Activated CD4-positive, alpha-beta T cell treated with anti-CD3 and anti-CD28 coated beads, Interleukin-2, amount 50 U/mL, for 48 hours (primary cell): ENCODE measurements at places on chromosomes 5 and 9.
A peak's percentile ranks its signal among the peaks of the same experiment; 100 is the strongest.

- no peak for DNase-seq
Measured at GRCh38 chr5:161027763-161028162, 175.8 kb upstream of the ATP10B start.

- no peak for DNase-seq
Measured at GRCh38 chr5:102922799-102923477, 167.8 kb downstream of the PAM start.

DNA sequence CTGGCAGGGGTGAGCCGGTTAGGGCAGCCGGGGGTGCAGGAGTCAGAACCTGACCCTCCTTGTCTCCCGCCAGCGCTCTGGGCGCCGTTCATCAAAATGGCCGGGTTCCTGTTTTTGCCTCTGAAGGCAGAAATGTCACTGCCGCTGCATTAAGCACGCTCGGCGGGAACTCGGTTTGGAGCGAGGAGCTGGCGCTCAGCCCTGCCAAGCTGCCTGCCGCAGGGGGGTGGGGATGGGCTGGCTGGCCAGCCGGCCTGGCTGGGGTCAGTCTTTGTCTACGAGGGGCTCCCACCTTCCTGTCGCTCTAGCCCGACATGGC is 63.7 kb downstream of the CXXC5 start:
- DNase-seq = no peak

- peak; percentile 17 for DNase-seq
Measured at GRCh38 chr9:89478821-89479668, 18.9 kb downstream of the SEMA4D start.

DNA sequence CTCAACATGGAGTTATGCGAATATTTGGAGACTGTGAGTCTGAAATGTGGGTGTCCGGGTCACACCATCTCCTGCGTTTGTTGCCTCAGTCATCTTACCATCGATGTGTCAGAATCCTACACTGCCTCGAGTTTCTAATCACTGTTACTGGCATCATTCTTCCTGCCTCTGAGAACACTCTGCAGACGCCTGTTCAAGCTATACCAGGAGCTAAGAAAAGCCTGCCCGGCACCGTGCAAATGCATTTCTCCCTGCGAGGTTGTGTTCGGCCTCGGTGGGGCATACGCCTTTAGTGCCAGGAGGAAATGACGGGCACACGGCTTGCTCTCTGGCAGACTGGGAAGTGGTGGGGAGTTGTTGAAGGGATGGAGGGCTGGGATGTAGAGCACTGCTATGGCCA is 31.2 kb upstream of the SLC25A51 start:
- no peak for DNase-seq

GRCh38 chr9:72124947-72125346 is 24.3 kb upstream of the GDA start:
- no peak for DNase-seq
